ENCODE measurements at places on chromosomes 3 and 15.

DNA sequence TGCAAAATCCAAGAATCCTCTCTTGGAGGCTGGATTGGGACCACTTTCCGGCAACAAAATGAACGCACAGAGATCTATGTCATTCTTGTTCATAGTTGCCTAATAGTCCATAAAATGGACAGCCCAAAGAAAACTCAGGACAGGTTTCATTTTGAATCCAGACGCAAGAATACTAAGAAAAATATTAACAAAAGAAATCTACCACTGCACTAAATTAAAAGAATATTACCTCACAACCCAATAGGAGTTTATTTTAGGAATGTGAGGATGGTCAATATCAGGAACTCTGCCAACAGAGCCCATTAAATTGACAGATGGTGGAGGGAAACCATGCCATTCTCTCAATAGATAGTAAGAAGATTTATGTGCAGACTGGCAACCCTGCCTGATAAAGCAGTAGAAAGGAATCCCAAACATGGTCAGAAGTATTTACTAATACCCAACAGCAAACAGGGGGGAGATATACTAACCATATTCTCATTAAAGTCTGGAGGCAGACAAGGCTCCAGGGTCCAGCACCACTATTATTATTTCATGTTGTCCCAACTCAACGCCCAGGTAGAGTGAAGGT is 127.6 kb downstream of the SMAD6 start:
- no peak for DNase-seq

- peak; percentile 97 for DNase-seq
Measured at GRCh38 chr15:75720787-75721479, 8.3 kb upstream of the CSPG4 start.

DNA sequence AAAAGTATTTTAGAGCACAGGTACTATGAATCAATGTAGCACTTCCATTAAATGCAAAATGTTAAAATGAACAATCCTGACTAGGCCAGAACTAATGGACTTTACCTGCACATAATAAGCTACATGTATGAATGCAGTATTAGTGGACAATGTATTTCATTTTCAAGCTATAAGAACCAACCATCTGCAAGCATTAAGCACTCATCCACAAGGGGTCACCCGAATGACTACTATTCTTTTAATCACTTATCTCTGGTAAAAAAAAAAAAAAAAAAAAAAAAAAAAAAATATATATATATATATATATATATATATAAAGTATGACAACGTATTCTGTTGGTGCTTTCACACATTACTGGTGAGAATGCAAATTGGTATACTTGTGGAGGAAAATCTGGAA is 7.2 kb downstream of the HERC1 start:
- no peak for DNase-seq

GRCh38 chr3:65314269-65314668 is 626.5 kb upstream of the ADAMTS9 start:
- DNase-seq, result no peak

Data from D721Med (cell line).